Activated T-cell treated with anti-CD3 and anti-CD28 coated beads, Interleukin-2, amount 50 U/mL, for 24 hours (primary cell): ENCODE measurements at places on chromosomes 7 and 10.

DNA sequence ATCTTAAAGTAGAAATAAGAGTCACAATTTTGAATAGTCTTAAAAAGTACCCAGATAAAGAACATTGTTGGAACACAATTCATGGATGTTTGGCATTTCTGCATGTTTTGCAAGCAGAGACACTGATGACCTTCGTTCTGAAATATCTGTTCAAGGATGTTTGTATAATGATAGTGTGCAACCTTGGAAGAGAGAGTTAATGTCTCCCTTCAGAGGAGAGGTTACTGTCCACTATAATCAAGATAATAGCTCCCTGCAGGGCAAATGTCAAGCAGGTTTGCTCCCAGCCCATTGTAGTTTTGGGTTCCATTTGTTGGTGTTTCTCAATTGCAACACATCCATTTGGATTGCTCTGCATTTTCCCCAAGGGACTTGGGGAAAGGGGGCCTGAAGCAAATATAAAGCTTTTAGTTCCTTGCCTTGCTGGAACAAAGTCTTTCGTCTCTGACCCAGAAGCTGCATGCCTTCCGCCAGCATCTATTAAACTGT is 45.2 kb downstream of the COL1A2 start:
- no peak for DNase-seq

GRCh38 chr7:82179311-82179710 is 264.3 kb downstream of the CACNA2D1 start:
- DNase-seq, result no peak

DNA sequence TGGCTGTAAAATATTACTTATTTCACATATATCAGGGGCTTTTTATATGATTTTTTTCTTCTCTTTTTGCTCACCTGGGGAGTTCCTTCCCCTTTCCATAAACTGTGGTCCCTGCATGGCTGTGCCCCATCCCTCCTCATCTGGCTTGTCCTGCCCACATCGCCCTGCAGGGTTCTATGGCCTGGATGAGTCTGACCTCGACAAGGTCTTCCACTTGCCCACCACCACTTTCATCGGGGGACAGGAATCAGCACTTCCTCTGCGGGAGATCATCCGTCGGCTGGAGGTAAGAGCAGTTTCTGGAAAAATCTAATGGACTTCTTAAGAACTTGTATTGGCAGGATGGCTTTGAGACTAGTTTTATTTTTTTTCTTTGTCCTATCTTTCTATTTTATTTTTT is 60.1 kb downstream of the OGDH start:
- DNase-seq, result no peak

- no peak for DNase-seq
Measured at GRCh38 chr10:72782649-72783330, 90.8 kb downstream of the MCU start.

GRCh38 chr7:13778967-13779366 is 210.5 kb downstream of the ETV1 start:
- peak; percentile 36 for DNase-seq

- no peak for DNase-seq
Measured at GRCh38 chr10:10584161-10584560, 433.5 kb upstream of the CELF2 start.

DNA sequence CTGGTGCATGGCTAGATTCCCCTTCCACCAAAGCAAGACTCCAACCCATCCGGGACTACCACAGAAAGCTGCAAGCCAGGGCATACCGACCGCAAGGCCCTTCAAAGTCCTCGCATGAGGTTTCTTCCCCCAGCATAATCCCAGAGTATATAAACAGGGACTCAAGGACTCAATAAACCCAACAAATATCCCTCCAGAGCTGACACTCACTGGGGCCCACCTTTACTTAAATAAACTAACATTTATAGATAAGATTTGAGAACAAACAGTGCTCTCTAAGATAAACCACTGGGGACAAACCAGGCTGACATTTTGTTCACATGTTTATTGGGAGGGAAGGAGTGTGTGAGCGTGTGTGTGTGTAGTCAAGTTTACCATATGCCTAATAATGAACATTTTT is 138.2 kb downstream of the ADAM12 start:
- DNase-seq, result no peak

- DNase-seq, result peak; percentile 53
Measured at GRCh38 chr7:38374507-38374906, 101.1 kb upstream of the TARP start.
